ENCODE measurements at places on chromosomes 6 and 20.

DNA sequence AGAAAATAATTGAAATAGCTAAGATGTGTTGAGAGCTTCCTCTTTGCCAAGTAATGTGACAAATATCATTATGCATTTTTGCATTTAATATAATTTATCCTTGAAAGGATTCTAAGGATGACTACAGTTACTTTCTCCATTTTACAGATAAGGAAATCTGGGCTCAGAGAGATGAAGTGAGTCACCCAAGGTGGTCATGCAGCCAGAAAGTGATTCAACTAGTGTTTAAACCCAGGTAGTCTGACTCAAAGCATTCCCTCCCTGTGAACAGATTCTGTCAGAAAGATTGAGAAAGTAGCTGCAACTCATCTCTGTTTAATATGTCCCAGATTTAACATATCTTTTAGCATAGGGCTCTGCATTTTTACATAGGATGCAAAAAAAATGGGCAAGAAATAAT, 28.1 kb downstream of the NRSN1 start:
- no peak for DNase-seq

- DNase-seq, result no peak
Observed at GRCh38 chr6:72272958-72273357, 348.9 kb upstream of the KCNQ5 start.

GRCh38 chr6:26271668-26272024, 93.4 kb upstream of the BTN3A2 start:
- no peak for DNase-seq

DNA sequence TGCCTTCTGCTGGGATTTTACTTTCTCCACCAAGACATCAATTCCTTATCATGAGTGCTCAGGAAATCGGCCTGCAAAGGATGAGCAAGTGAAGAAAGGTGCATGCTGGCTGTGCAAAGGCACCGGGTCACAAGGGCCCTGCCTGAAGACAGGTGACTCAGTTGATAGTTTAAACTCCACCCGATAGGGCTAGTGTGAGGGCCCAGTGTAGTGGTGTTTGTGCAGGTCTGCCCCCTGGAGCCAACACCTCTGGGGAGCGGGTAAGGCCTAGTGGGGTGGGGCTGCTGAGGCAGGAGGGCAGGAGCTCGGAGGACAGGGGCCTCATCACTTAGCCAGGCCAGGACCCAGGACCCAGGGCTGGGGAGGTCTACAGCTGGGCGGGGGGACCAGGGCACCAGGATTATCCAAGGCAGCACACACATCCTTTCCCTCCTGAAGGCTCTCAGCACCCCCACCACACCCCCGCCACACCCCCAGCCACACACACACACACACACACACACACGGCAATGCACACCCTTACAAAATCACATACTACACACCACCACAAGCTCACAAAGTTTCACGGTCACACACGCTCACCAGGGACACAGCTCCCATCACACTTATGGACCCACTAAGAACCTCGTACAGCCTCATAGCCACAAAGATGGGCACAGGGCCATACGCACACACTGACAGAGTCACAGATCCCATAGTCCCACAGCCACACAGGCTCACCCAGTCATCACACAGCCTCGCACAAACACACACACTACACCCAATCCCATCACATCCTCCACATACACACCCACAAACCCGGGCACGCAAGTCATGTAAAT, 75.4 kb downstream of the GRM4 start:
- no peak for DNase-seq

DNA sequence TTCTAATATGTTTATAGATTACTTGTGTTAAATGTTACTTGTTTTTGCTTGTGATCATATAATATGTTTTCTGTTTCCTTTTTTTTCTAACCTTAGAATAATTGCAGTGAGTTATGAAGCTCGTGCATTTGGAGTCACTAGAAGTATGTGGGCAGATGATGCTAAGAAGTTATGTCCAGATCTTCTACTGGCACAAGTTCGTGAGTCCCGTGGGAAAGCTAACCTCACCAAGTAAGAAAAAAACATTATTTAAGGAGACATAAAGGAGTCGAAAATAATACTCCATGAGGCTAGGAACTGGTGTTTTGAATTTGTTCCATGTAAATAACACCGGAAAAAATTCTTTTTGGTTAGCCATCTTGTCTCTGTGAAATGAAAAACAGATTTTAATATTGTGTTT, 6.9 kb downstream of the POLH start:
- DNase-seq, result no peak

GRCh38 chr6:9564021-9564420, 850.9 kb downstream of the TFAP2A start:
- DNase-seq, result no peak

DNA sequence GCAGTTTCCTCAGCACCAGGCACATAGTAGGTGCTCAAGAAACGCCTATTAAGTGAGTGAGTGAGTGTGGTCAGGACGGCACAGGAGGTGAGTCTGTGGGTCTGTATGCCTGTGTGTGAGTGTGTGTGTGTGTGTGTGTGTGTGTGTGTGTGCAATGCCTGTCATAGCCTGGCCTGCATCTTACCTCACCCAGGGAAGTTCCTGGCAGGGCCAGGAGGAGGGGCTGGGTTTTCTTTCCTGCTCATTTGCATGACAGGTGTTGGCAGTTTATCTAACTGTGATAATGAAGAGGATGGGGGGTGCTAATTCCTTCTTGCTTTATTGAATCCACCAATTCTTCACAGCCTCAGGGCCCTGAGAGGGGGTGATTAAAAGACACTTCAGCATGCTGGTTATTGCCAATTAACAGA, 146.7 kb upstream of the MLN start:
- DNase-seq, result peak; percentile 98

All from NCI-H510A (cell line).